T-helper 22 cell (primary cell): ENCODE measurements at places on chromosomes 11 and 22.

GRCh38 chr22:42768385-42769035 lies 47.8 kb upstream of the A4GALT start:
- no peak for DNase-seq

DNA sequence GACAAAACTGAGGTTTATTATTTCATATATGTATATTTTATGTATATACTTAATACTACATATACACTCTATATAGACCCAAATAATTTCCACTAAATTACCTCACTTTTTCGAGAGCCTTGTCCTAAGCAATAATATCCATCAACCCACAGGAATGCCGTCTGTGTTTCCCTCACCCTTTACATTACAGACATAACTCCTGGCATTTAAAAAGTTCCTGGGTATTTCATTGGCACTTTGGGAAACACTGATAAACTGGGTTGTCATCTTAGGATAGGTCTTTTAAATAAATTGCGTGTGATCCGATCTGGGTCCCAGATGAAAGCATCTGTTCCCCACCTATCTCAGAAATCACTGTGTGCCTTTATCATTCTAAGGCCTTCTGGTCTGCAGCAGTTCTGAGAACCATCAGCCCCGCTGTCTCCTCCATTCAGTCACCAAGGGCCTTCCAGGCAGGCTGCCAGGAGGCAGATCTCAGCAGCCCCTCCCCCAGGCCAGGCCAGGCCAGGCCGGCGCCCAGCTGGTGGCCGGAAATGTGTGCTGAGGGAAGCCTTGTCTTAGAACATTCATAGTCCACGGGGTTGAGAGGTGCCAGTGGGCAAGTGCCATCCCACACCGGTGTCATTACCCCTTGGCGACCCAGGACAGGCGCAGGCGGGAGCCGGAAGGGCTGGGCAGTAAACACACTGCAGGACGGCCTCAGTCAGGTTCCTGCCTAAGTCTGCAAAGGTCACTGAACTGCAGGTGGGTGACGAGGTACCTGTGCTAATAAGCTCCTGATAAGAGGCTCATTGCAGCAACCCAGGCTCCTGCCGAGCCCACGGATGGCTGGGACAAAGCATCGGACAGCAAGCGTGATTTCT lies 3.3 kb downstream of the FGF19 start:
- no peak for DNase-seq

- DNase-seq = no peak
Measured at GRCh38 chr11:99645934-99646333, 625.2 kb downstream of the CNTN5 start.

- DNase-seq = no peak
Measured at GRCh38 chr11:81207421-81208054, 1526.1 kb downstream of the FAM181B start.

DNA sequence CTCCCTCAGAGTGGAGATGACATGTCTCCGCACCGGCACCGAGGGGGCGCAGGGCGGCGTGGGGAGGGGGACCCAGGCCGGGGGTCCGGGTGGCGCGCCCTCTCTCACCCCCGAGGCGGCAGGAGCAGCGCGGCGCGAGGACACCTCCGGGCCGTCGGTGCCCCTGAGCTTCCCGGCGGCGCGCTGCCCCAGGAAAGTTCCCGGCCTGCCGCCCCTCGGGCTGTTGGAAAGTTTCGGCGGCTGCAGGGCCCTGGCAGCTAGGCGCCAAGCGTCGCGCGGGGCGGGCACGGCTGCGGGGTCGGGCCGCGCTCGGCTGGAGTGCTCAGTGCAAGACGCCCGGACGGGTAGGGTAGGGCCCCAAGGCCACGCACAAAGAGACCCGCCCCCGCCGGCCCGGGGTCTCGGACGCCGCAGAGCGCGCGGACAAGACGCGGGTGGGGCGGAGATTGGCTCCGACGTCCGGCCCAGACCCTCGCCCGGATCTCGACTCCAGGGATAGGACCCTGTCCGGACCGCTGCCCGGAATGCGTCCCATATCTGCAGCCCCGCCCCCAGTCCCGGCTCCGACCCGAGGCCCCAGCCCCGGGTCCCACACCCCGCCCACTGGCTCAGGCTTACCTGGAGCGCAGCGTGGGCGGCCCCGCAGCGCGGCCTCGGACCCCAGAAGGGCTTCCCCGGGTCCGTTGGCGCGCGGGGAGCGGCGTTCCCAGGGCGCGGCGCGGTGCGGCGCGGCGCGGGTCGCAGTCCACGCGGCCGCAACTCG lies 471 bp downstream of the ARVCF start:
- DNase-seq = peak; percentile 18

GRCh38 chr11:2196970-2197770 lies 25.6 kb upstream of the TH start:
- peak; percentile 20 for DNase-seq

- no peak for DNase-seq
Measured at GRCh38 chr22:20859615-20860014, 808 bp downstream of the SNAP29 start.
